ENCODE measurements at places on chromosomes 13 and 19. TPM values are rescaled to one million over a fixed set of nuclear protein-coding genes. Genes with fewer than 3 reads are reported as not detected.
A peak's percentile ranks its signal among the peaks of the same experiment; 100 is the strongest.

WDR87 gene
- not detected for polyA plus RNA-seq

- peaks cover 85% of the 10 kb centered on the region for H3K27me3 ChIP-seq
- peaks cover 13% of the 10 kb centered on the region for H3K4me1 ChIP-seq
- no peaks in the 10 kb centered on the region for H3K36me3 ChIP-seq
- DNase-seq, result peak; percentile 52
- H3K4me3 ChIP-seq, result no peak overlapping the region
- H3K27ac ChIP-seq, result no peak overlapping the region
These were observed 67.2 kb downstream of the SPACA7 start for GRCh38 chr13:112443191-112443994.

CCDC70 gene
- not detected for polyA plus RNA-seq

SIGLEC12 gene
- polyA plus RNA-seq, result not detected

ADAMTSL5 gene
- polyA plus RNA-seq, result 1.4 TPM

C1QTNF9 gene
- polyA plus RNA-seq, result 0.08 TPM

GRCh38 chr13:99030326-99030725 is 52.5 kb upstream of the DOCK9 start:
- no peak overlapping the region for H3K27ac ChIP-seq
- H3K36me3 ChIP-seq, result no peaks in the 10 kb centered on the region
- no peaks in the 10 kb centered on the region for H3K4me1 ChIP-seq
- no peaks in the 10 kb centered on the region for H3K27me3 ChIP-seq
- H3K4me3 ChIP-seq, result no peak overlapping the region

- H3K4me1 ChIP-seq, result peaks cover 52% of the 10 kb centered on the region
- H3K36me3 ChIP-seq, result peaks cover 18% of the 10 kb centered on the region
- DNase-seq, result no peak
- H3K4me3 ChIP-seq, result peak overlapping the region; percentile 46
- no peaks in the 10 kb centered on the region for H3K27me3 ChIP-seq
These were observed 2.7 kb upstream of the NOP53 start for GRCh38 chr19:47742634-47743033.

DNA sequence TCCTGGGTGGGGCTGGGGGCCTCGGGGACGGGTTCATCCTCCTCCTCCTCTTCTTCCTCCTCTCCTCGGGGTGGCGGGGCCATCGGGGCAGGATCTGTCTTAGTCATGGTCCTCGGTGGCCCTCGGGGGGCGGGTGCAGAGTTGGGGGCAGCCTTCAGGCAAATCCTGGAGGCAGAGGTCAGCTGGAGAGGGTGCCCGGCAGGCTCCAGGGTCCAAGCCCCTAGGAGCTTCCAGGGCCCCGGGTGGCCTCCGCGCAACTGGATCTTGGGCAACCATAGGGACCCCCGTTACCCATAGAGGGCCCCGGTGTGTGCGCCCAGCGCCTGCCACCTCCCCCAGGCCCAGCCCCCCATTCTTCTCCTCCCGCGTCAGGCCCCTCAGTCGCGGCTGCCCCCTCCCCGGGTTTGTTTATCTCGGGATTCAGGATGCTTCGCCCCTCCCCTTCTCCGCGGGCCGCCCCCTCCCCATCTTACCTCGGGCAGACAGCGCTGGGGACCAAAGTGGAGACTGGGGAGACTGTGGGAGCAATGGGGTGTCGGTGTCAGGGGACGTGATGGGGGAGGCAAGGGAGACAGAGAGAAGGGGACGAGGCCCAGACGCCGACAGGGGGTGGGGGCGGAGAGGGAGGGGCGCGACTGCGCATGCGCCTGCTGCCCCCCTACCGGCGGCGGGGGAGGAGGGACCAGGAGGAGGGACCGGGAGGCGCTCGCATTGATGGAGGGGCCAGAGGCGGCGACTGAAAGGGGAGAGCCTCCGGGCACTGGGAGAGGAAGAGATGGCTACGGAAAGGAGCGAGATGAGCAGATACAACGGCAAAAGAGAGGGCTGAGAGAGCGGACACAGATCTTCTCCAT is at the start of gene CLIP3:
Gene CLIP3 (minus strand): TSS at position 623 of the 854 bp plus-strand sequence. CDS start 516 bp downstream, at position 107.
- no peaks in the 10 kb centered on the region for H3K4me1 ChIP-seq
- H3K36me3 ChIP-seq, result peaks cover 11% of the 10 kb centered on the region
- peak within 1 kb of the TSS; percentile 59 for H3K27ac ChIP-seq

GRCh38 chr13:64293923-64294322 is 2878.3 kb upstream of the PCDH20 start:
- no peak overlapping the region for H3K4me3 ChIP-seq
- no peaks in the 10 kb centered on the region for H3K4me1 ChIP-seq
- no peak for DNase-seq
- no peak overlapping the region for H3K27ac ChIP-seq

GRCh38 chr13:19178901-19179593 is 2.6 kb downstream of the TUBA3C start:
- no peaks in the 10 kb centered on the region for H3K27me3 ChIP-seq
- peak; percentile 45 for DNase-seq
- no peaks in the 10 kb centered on the region for H3K36me3 ChIP-seq

- no peaks in the 10 kb centered on the region for H3K4me1 ChIP-seq
- no peaks in the 10 kb centered on the region for H3K36me3 ChIP-seq
- H3K27me3 ChIP-seq, result no peaks in the 10 kb centered on the region
These were observed 19.7 kb upstream of the EDDM13 start for GRCh38 chr19:56252699-56253422.
